Natural killer cell (primary cell): ENCODE measurements at places on chromosomes 16 and 17.

DNA sequence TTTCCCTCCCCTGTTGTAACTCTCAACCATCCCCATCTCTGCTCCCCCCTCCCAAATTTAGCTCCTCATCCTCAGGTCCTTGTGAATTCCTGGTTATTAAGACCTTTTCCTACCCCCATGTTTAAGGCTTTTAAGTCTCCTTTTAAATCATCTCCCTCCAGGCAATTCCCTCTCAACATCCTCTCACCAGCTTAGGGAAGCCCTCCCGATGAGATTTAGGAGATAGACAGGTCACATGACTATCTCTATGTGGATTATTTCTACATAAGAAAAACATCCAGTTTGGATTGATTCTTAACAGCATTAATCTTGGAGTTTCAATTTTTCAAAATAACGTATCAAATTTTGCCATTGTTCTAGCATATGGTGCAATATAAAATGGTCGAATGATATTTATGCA, 12.5 kb upstream of the WSB1 start:
- DNase-seq = no peak

DNA sequence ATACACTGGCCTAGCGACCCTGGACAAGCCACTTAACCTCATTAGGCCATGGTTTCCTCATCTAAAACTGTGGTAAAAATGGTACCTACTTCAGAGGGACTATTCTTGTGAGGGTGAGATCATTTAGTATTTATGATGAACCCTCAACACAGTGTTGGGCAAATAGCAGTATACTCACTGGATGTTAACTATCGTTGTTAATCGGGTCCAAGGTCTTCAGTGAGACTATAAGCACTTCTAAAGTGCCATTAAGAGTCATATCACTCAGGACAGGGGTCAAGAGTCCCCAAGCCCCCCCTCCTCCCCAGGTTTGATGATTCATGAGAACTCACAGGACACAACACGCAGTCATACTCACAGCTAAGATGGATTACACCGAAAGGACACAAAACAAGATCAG, 11.0 kb downstream of the TK2 start:
- DNase-seq = no peak

DNA sequence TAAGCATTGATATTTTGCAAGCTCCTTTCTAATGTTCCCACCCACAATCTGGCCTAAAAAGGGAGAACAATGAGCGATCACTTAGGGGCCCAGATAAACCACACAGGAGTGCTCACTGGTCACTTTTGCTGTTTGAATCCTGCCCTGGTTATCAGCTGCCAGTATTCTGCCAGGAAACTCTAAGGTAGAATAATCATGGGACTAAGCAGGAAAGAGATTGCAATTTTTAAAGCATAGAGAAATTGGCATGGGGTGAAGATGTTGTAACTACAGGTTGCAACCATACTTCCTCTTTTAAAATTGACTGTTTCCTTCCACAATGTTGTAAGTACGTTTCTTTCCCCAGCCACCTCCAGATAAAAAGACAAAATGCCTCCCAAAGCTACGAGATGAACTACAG, 251.2 kb upstream of the CDH11 start:
- no peak for DNase-seq

- no peak for DNase-seq
These were observed 24.1 kb downstream of the SDR42E1 start for GRCh38 chr16:81987121-81987520.

DNA sequence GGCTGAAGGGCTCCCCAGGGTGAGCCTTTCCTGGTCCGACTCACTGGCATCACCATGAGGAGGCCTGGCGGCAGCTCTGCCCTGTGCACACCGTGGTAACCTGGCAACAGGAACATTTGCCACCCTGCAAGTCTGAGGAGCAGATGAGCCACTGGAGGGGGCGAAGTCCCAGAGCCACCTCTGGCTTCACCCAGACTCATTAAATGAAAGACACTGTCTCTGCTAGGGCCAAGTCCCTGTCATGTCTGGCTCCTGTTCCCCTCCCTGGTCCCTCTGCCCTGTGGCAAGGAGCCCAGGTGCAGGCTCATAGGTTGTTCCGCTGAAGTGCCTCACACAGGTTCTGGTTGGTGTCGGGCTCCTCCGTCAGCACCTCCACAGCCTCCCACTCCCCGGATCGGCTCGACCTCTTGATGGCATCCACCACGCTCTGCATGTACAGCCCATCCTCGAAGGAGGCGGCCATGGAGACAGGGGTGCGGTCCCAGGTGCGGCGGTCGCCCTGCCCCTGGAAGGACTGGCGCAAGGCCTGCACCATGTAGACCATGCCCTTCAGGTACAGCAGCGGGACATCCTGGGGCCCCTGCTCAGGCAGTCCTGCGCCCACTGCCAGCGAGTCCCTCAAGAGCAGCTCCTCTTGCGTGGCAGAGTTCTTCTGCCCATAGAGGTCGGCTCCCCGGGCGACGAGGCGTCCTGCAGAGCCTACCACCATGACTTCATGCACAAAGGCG, 8.4 kb downstream of the C16orf86 start:
- no peak for DNase-seq

DNA sequence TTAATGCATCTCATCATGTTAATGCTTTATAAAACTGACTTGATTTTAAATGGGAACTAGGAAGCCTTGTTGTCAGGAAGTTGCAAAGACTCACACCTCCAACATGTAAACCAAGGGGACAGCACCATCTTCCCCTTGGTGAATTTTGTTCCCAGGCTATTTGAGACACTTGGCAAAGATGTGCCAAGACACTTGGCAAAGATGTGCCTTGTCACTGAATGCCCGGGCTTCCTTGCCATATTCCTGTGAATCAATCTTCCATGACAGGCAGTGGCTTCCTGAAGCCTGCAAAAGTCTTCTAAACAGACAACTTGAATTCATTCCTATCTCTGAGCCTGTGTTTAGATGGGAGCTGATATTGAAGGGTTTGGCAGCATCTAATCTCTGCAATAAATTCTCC, 465.4 kb upstream of the C16orf82 start:
- no peak for DNase-seq

DNA sequence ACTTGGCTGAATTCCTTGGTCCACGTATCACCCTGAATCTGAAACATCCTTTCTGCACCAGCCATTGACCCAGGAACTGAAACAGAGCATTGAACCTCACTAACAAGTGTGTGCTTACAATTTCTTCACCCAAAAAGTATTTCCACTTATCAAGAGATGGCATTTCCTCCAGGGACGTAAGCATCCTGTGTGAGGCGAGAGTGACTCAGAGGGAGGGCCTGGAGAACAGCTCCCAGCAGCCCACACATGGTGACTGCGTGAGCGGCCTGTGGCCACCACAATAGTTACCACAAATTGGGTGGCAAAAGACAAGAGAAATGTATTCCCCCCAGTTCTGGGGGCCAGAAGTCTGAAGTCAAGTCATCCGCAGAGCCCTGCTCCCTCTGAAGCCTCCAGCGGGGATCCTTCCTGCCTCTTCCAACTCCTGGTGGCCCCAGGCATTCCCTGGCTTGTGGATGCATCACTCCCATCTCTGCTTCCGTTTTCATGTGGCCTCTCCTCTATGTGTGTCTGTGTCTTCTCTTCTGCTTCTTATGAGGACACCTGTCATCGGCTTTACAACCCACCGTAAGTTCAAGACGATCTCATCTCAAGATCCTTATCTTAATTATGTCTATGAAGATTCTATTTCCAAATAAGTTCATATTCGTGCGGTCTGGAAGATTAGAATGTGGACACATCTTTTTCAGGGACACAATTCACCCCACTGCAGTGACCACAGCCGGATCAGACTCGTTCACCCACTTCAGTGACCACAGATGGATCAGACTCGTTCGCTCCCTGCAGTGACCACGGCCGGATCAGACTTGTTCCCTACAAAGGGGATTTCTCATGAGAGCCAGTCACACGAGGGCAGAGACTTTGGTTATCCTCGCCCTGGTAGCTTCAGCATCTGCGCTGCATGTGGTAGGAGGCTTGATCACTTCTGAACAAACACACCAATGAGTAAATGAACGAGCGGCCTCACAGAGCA, 122.6 kb upstream of the FOXF1 start:
- DNase-seq = no peak

DNA sequence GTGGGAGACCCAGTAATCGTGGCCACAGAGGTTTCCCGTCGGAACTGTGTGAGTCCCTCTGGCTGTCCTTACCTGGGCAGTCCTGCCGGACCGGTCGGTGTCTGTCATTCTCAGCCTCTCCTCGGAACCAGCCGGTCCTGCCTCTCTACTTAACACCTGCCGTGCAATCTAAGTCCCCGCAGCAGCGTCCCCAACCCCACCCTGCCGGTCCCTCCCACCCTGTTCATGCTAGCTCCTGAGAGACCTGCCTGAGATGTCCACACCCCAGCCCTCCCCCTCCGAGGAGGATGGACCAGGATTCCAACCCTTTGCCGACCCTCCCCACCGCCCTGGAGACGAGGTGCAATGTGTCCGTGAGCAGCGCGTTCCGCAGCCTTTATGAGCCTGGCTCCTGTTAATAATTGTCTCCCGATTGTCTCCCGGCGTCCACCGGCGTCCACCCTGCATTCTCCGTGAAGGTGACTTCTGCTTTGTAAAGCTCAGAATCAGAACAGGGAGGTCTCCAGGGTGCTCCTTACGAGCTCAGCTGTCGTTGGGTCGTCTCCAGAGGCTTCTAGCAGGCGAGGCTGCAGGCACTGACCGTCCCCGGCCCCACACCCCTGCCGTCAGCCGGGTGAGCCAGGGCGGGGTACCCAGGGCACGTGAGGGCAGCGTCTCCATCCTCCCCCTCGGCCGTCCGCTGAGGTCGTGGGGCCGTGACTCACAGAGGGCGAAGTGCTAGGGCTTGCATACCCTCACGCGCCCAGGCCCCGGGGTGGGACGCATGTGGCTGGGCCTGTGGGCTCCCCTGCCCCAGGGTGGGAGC, 10.1 kb downstream of the METRNL start:
- peak; percentile 65 for DNase-seq

DNA sequence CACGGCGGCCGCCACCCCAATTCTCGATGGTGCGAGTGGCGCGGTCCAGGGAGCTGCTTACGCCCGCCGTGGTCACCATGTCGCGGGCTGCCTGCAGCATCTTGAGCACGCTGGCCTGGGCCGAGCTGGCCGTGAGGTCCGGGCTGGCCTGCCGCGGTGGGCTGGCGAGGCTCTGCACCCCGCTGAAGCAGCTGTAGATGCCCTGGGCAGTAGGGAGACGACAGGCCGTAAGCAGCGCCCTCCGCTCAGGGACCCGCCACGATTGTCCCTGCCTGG, 16.4 kb downstream of the GRIN2C start:
- no peak for DNase-seq

- DNase-seq = no peak
These were observed 17.8 kb downstream of the RAP1GAP2 start for GRCh38 chr17:2814049-2814448.

DNA sequence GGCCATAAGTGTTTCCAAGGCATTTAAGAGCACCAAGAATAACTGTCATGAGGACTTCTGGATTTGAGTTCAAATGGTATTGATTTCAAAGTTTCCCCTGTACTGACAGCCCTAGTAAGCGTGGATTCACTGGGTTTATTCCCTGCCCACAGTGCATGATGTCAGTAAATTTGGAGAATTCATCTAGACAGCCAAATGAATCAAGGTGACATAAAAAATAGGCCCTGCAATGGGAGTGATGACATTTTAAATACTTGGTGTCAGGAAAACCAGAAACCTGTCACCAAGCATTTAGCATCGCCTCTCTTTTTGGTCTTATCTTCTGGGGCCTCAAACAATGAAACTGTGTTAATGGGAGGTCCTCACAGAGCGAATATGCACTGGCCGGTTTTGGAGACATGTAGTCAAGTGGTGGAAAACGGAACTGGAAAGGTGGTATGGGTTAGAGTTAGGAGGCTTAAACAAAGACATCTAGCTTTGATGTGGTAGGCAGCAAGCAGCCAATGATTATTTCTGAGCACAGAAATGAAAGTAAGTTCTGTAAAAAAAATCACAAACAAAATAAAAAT, 29.1 kb downstream of the COG4 start:
- no peak for DNase-seq

DNA sequence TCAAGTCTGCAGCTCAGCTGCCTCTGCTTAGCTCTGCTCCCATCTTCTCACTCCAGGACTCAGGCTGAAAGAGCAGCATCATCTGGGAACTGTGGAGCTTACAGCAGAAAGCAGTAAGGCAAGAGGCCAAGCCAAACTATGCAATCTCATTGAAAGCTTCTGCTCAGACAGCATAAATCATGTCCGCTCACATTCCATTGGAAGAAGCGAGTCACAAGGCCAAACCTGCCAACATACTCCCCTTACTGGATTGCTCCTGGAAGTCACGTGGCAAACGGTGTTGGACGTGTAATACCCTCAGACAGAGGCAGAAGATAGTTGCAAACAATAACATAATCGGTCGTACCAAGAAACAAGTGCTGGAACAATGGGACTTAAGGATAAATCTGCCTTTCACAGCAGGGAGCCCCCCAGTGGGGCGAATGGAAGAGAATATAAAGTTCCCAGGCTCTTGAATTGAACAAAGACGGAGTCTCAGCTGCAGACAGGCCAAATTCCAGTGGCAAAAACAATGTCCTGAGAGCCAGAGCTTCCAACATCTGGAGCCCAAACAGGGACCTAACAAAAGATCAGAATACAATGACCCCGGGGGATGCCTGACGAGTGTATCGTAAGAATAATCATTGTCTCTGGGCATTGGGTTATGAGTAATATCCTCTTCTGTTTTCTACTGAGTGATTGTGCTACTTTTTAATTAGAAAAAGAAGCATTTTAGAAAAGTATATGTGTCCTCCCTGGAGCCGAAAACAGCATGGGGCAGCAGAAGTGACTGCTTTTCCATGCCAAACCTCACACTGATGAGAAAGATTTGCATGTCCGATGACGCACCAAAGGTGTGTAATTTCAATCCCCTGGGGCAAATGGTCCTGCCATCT, 68.4 kb downstream of the CMC2 start:
- DNase-seq = no peak

GRCh38 chr17:3879186-3879585, 13.7 kb downstream of the CAMKK1 start:
- DNase-seq = no peak

GRCh38 chr17:33277436-33278100, 15.5 kb downstream of the ASIC2 start:
- no peak for DNase-seq

GRCh38 chr16:89759746-89760340, 38.5 kb downstream of the ZNF276 start:
- no peak for DNase-seq

DNA sequence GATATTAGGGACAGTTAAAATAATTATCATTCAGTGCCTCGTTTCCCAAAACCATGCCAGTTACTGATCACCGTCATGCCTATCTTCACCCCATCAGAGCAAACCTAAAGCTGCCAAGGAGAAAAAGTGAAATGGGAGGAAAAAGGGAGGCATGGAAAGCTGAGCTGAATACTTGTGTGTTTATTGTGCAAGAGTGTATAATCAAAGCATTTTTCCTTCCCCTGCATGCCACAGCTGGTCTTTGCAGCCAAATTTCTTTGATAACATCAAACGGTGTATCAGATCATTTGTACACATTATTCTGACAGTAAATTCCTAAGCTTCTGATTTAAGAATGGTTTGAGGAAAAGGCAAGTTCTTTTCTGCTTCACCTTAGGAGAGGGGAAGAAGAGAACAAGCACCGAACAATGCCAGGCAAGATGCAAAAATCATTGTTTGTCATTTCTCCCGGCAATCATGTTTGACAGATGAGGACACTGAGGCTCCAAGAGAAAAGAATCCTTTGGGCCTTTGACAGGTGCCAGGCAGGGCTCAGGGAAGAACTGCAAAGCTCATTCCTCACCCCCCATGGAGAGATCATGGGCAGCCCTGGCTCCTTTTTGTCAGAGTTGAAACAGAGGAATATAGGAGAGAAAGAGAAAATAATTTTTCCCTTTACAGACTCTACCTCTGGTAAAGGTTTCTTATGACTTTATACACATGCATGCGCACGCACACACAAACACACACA, 51.4 kb upstream of the ARHGAP44 start:
- DNase-seq = no peak

GRCh38 chr16:86033016-86033474, 134.1 kb downstream of the IRF8 start:
- no peak for DNase-seq
